ENCODE measurements at places on chromosomes 12 and 14.

DNA sequence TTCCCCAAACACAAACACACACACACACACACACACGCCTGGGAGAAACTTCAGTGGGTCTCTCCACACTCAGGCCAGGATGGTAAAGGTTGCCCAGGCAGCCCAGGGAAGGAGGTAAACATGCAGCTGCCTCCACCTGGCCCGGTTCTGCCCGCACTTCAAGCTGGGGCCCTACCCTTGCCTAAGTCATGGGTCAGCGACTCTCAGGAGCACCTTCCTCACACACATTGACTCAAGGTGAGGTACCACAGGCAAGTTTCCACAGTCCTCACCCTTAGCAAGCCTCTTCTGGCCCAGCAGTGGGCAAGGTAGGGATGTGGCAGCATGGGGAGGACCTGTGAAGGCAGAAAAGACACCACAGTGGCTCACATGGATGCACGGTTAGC lies 14.1 kb upstream of the FAIM2 start:
- DNase-seq: no peak

DNA sequence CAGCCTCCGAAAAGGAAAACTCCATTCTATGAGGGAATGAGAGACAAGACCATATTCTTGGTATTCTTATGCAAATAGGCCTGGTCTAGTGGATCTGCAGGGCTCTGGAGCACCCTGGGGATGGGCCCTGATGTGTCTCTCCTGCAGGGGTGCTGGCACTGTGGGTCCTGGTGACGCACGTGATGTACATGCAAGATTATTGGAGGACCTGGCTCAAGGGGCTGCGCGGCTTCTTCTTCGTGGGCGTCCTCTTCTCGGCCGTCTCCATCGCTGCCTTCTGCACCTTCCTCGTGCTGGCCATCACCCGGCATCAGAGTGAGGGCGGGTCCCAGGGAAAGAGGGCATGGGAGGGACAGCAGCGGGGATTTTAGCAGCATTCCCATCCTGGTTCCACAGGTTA lies 5.8 kb downstream of the SLC48A1 start:
- no peak for DNase-seq

DNA sequence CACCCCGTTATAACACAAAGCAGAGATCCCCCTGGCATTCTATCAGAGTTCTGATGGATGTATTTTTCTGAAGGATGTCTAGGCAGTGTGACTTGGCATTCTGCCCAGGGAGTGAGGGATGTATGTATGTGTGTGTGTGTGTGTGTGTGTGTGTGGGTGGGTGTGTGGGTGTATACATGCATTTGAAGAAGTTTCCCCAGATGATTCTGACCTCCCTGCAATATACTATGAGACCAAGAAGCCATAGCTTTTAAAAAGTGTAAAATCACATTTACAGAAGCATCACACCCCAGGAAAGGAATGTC lies 59.7 kb upstream of the NAP1L1 start:
- DNase-seq: peak; percentile 11

DNA sequence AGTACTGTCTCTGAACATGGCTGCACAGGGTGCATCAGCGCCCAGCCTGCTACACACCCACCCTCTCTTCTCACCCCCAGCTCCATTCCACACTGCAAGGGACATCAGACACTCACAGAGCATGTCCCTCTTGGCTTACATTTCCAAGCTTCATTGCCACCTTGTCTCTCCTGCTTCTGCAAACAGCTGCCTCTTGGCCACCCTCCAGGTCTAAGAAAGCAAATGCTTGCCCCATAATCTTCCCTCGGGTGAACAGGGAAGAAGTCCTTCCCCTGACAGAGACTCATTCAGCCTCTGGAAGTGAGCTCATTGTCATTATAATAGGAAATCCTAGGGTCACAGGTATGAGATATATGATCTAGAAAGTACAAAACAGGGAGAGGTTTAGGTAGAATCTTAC lies 505.2 kb downstream of the RMST start:
- DNase-seq: no peak

DNA sequence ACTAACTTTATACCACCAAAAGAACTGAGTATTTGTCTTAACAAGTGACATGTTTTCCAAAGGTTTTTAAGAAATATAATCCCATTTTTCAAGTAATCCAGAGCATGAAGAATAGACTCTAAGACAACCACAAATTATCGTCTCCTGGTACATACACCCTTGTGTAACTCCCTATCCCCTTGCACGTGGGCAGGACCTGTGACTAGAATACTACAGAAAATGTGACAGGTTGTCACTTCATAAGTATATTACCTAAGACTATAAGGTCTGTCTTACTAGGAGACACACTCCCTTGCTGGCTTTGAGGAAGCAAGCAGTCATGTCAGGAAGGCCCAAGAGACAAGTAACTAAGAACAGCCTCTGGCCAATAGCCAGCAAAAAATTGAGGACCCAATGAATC lies 8.3 kb upstream of the TTC5 start:
- DNase-seq: no peak

GRCh38 chr12:119802472-119802871 lies 74.6 kb downstream of the CIT start:
- no peak for DNase-seq

GRCh38 chr12:115758877-115759620 lies 518.4 kb downstream of the MED13L start:
- no peak for DNase-seq

GRCh38 chr14:63394841-63395240 lies 76.1 kb upstream of the GPHB5 start:
- no peak for DNase-seq

GRCh38 chr14:103185051-103186029 lies 62.1 kb downstream of the TNFAIP2 start:
- DNase-seq: no peak

DNA sequence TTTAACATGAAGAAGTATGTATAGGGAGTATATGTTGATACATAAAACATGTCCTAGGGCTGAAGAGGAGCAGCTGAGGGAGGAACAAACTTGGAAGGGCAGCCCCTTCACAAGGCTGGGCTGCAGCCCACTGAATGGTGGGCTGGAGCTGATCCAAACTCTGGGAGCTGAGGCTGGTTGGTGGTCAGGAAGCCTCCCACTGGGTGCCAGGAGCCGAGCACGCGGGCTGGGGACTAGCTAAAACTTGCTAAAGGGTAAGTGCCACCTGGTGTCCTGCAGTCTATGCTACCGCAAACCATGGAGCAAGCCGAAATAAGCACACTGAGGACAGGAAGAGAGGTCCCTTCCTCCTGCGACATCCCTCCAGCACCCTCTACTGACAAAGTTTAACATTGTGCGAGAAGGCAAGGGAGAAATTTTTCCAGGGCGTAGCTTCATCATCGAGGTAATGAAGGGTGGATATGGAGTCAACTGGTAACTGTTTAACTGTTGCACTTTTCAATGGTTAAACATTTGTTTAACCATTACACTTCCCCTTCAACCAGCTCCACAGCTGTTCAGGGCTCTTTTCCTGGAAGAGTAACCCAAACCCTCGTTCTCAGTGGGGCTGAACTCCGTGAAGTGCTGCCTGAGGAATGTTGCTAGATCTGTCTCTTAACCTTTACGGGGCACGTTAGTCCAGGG lies 42.2 kb downstream of the EGLN3 start:
- DNase-seq: no peak

- DNase-seq: no peak
These were observed 41.8 kb downstream of the EFCAB11 start for GRCh38 chr14:89912667-89913211.

- DNase-seq: no peak
These were observed 11.2 kb upstream of the TMX1 start for GRCh38 chr14:51228890-51229289.

GRCh38 chr12:119006746-119007145 lies 25.4 kb downstream of the SRRM4 start:
- no peak for DNase-seq

- no peak for DNase-seq
These were observed 123.7 kb downstream of the PCNX1 start for GRCh38 chr14:71031000-71031399.

DNA sequence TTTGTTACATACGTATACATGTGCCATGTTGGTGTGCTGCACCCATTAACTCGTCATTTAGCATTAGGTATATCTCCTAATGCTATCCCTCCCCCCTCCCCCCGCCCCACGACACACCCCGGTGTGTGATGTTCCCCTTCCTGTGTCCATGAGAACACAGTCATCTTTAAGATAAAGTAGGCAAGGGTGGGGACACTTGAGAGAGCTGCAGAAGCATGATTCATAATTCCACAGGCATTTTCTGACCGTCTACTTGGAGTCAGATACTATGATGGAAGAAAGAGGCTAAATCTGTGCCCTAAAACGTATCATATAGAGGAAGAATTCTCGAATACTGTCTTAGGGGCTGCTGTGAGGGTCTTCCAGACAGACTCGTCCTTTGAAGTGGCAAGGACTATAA lies 145.9 kb upstream of the VASH1 start:
- DNase-seq: no peak

GRCh38 chr12:43988838-43989560 lies 153.1 kb downstream of the TMEM117 start:
- no peak for DNase-seq

GRCh38 chr14:24978862-24979724 lies 70.9 kb downstream of the STXBP6 start:
- no peak for DNase-seq

DNA sequence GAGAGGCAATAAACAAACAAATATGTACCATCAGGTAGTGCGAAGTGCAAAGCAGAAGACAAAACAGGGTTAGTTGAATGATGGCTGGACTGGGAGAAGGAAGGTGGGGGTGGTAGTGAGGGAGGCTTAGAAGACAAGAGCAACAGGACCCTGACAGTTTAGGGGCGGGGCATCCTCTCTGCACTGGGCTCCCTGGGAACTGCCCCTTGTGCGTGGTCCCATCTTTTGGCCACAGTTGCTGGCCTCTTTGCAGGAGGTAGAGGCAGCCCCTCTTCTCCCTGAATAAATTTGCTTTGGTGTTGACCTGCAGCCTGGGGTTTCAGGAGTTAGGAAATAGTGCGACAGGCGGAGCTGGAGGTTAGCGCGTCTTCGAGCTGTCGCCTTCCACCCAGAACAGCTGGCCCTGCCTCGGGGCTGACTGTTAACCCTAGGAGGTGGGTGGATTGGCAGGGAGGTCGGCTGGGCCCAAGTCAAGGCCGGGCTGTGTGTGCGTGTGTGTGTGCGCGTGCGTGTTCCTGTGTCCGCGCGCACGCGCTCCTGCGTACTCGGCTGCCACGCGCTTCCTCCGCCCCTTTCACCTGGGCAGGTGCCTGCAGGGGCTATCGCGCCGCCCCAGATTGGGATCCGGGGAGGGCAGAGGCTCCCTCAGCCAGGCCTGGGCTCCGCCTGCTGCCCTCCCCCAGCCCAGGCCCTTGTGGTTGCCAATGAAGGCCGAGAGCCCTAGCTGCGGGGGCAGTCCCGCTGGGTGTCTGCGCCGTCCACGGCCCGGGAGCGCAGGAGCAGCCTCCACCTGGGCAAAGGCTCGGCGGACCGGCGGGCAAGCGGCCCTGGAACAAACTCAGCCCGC lies 180.8 kb downstream of the ADCK1 start:
- no peak for DNase-seq

DNA sequence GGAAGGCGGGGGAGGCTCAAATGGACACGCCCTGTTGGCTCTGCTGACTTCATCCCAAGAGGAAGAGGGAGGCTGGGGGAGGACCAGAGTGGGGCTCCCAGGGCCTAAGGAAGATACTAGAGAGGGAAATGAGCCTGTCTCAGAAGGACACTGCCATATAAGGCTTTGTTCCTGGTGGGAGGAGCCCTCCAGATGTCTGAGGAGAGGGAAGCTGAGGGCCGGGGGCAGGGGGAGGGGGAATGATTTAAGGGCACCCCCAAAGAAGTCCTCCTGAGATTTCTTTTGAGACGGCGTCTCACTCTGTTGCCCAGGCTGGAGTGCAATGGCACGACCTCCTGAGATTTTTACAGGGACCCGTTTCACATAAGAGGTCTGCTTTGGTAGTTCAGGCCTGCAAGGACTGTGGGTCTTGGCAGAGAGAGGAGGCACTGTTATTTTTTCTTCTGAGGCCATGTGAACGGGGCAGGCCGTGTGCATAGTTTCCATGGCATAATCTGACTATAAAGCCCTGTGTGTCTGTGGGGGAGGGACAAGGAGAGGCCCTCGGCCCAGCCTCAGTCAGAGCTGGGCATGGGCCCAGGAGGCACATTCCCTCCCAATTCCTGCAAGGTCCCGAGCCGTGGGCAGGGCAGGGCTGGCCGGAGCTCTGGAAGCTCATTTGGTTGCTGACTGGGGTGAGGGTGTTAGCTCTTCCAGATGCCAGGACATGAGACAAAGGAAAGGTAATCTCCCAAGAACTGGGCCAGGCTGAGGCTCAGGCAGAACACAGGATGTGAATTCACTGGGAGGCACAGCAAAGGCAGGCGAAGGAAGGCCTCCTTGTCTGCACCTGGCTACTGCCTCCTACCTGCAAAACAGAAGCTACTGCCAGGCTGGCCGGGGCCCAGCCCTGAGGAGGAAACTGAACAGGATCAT lies 22.2 kb upstream of the PLEKHG3 start:
- DNase-seq: no peak

DNA sequence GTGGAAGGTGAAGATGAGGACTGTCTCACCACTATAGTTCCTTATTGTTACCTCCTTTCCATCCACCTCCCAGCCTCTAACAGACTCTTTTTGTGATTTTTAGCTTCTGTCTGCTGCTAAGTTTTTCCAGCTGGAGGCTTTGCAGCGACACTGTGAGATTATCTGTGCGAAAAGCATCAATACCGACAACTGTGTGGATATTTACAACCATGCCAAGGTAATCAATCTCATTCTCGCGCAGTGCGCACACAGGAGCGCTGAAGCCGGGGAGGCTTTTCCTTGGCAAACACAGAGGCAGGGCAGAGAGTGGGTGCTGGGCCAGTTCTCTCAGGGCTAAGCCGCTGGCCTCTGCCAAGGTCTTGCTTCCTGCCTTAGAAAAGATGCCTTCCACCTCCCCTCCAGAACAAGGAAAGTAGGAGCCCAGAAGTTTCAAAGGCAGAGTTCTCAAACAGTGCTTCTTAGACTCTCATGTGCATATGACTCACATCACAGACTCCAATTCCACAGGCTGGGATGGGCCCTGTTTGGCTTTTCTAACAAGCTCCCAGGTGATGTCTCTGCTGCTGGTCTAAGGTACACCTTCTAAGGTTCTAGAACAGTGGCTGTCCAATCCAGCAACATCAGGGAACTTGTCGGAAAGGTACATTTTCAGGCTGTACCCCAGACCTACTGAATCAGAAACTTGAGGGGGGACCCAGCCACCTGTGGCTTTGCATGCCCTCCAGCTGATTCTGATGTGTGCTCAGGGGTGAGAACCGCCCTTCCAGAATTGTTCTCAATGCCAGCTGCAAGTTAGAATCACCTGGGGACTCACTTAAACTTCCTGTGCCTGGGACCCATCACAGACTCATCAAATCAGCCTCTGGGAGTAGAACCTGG lies 33.8 kb upstream of the PWP1 start:
- no peak for DNase-seq

GRCh38 chr14:103206836-103207387 lies 83.7 kb downstream of the TNFAIP2 start:
- DNase-seq: no peak

All from stimulated activated naive CD4-positive, alpha-beta T cell treated with Interleukin-2 at 50 U/mL for 16 hours (primary cell).